Activated T-cell treated with anti-CD3 and anti-CD28 coated beads for 4 hours (primary cell): ENCODE measurements at places on chromosomes 3 and 15.

- no peak for DNase-seq
Observed at GRCh38 chr3:172044833-172045585, 5.6 kb downstream of the FNDC3B start.

GRCh38 chr3:164550857-164551256 lies 527.4 kb downstream of the SI start:
- no peak for DNase-seq

GRCh38 chr15:84658080-84658787 lies at the start of gene NMB:
Gene NMB (minus strand): TSS chr15:84658199. CDS start chr15:84658152, 47 bp downstream.
- DNase-seq = peak; percentile 65

DNA sequence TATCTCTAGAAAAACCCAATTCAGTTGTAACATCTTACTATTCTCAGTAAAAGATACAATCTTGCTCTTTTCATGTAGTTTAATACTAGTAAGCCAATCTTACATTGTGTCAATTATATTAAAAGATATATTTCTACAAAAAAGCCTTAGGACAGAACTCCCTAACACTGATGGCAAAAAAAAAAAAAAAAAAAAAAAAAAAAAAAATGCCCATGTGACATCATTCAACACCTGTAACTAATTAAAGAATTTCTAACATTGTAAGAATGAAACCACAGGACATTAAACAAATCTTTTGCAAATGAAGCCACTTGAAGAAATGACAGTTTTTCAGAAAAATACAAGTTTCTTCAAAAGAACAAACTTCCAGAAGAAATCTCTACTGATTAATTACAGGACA lies 119.8 kb downstream of the SUCLG2 start:
- DNase-seq = no peak

DNA sequence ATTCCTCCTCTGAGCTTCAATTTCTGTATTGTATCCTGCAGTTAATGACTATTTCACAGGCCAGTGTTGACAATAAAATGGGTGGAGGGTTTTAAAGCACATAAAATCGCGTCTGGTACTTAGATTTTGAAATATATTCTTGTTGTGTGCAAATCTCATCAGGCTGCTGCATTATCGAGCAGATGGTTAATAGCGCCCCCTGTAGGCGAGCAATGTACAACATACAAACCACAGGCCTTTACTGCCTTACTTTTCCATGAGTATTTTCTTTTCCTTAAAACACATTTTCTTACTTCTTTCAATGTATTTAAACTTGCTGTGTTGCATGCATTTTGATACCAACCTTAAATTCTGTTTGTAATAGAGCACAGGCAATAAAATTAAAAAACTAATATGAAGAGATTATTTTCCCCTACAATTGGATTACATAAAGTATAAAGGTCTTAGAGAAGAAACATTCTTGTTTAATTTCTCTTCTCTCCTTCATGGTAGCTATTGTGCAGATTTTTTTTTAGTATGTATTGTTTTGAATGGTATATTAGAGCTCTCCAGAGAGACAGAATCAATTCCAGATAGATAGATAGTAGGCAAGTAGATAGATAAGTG lies 608.4 kb downstream of the CADM2 start:
- no peak for DNase-seq

DNA sequence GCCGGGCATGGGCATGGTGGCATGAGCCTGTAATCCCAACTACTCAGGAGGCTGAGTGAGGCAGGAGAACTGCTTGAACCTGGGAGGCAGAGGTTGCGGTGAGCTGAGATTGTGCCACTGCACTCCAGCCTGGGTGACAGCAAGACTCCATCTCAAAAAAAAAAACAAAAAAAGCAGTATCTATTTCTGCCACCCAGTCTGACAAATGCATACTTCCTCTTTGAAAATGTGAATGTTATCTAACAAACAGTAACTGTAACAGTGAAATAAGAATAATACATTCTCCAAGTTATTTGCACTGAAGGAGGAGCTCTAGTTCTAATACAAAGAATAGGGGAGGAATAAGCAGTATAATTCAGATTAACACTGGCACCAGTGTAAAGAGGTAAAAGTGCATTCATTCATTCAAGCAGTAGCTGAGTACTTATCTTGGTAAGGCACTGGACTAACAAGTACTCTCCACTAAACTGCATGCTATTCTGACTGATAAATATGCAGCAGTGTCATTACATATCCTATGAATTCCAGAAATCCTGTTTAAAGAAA lies 12.9 kb downstream of the VPS13C start:
- no peak for DNase-seq

- DNase-seq = no peak
Observed at GRCh38 chr15:34665498-34666116, 82.2 kb upstream of the GOLGA8B start.

DNA sequence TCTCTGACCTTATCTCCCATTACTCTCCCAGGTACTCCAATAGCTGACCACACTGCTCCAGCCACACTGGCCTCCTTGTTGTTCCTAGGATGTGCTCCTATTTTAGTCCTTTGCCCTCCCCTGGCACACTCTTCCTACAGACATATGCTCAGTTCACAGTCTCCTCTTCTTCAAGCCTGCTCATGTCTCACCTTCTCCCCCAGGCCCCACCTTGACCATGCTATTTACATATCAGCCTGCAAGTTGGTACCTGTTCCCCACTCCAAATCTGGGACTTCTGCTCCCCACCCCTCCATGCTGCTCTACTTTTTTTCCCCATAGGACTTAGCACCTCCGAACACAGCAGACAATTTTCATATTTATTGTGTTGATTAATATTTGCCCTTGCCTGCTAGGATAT lies 84.9 kb upstream of the BCL6 start:
- no peak for DNase-seq

- DNase-seq = no peak
Observed at GRCh38 chr3:66035763-66036477, 2.8 kb downstream of the MAGI1 start.

DNA sequence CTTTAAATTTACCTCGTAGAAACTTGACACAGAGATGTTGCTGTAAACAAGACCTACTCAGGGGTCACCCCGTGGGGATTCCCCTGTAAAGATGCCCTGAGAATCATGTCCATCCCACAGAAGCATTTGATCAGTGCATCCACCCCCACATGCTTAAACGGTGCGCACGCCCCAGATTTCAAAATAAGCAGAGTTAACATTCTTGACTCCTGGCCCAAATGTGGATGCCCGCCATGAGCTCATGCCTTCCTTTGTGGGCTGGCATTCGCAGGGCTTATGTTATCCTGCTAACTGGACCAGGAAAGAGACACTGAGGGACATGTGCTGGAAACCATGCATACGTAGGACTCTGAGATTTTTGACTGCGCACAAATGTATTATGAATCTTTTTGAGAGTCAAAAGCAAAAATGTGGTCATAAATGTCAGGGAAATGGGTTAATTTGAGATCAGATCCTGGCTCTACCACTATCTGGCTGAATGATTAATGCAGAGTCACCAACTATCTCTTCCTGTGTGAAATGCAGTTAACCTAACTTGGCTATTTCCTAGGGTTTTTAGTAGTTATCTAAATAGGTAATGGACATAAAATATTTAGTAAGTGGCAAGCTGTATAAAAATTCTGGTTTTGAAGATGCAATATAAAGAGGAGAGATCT lies 9.1 kb upstream of the TP63 start:
- DNase-seq = no peak

GRCh38 chr3:194900854-194901522 lies 215.3 kb downstream of the FAM43A start:
- no peak for DNase-seq

DNA sequence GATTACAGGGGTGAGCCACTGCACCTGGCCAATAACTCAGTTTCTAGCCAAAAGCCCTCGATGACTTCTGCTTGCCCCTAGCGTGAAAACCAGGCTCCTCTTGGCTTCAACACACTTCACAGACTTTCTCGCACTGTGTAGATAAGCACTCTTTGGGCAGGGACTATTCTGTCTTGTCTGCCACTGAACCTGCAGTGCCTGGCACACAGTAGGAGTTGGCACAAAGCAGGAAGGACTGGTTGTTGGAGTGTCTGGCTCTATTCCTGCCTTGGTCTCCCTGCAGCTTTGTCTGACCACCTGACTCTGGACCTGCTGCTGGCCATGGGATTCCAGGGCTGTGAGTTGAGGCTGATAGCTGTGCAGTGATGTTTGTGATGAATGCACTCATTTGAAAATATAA lies 46.4 kb upstream of the RGMA start:
- no peak for DNase-seq

DNA sequence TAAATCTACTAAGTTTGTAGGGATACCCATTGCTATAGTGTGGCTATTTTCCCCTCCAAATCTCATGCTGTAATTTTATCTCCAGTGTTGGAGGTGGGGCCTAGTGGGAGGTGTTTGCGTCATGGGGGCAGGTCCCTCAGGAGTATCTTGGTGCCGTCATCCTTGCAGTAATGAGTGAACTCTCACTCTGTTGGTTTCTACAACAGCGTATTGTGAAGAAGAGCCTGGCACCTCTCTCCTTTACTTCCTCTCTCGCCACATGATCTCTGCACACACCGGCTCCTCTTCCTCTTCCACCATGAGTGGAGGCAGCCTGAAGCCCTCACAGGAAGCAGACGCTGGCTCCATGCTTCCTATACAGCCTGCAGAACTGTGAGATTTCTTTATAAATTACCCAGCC lies 34.0 kb upstream of the TRPM1 start:
- no peak for DNase-seq

- no peak for DNase-seq
Observed at GRCh38 chr15:83278191-83278590, 6.3 kb downstream of the BNC1 start.

DNA sequence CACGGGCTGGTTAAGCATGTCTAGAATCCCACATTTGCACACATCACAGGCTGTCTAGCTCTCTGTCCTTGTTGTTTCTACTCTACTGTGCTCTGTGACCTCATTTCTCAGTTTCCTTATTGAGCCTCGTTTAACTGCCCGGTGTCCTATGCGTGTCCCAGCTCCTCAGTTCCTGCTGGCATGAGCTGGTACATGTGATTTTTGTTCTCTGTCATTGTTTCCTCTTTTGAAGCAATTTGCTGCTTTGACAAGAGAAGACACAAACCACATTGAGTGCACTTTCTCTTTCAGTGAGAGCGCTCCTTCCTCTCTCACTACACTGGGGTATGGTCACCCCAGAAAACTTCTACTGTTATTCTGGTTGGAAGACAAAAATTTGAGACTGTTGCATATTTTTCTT lies 563.5 kb downstream of the PDCD6IP start:
- DNase-seq = no peak

DNA sequence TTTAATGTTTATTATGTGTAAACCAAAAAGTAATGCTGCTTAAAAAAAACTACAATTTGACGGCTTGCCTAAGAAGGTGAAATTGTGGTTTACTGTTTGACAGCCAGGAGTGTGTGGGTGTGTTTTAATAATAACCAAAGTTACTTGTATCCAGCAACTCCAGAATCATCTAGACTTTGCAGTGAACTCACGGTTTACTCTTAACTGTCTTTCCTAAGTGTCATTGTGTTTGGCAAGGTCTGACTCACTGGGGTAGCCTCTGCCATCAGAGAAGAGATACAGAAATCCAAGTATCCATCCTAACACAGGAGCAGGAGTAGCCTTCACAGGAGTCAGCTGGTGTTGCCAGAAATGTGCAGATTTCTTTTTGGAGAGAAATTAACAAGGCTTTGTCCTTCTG lies 151.1 kb downstream of the CTNNB1 start:
- DNase-seq = no peak

DNA sequence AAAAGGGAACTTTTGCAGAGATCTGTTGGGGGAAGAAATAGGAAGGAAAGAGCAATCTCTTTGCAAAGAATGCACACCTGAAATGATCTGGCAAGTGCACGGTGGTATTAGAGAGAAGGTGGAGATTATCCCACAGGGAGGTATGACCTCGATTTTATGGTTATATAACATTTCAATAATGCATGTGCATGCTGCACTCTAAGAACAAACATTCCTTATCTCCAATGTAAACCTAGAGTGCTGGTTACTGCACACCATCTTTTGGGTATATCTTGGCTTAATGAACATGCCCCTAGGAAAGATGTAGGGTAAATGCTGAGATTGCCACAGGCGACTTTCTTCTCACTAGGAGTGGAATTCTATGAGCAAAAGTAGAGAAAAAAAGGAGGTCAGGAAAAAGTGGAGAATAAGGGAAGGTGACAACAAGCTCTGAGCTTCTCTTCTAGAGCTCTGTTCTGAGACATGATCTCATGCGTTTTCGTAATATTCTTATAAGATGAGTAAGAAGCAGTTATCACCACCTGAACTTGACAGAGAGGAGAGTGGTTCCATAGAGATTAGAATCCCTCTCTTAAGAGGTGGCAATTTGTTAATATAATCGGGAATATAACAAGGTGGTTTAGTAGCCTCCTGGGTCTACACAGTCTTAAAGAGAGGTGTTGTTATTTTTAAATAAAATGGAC lies 117.5 kb upstream of the TMC3 start:
- DNase-seq = no peak

DNA sequence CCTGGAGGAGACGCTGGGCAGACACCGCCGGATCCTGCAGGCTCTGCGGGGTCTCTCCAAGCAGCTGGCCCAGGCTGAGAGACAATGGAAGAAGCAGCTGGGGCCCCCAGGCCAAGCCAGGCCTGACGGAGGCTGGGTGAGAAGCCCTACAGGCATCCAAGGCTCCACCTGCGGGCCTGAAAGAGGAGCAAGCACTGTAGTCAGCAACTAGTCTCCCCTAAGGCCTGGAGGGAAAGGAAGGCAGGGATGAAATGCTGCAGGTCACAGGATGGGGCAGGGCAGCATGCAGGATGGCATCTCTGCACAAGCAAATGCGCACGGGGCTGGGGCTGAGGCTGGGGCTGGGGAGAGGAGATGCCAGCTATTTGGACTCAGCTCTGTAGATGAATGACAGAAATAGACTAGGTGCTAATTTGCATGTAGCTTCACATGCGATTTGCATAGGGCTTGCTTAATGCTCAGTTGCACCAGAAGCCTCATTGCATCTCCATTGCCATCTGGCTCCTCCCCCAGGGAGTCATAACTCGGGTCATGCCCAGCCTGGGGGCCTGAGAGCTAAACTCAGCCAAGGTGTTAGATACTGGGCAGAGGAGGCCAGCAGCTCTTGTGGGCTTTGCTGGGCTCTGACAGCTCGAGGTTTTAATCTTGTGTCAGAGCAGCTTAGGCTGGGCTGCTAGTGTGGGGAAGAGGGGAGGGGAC lies 5.2 kb upstream of the CPLX3 start:
- DNase-seq = no peak

DNA sequence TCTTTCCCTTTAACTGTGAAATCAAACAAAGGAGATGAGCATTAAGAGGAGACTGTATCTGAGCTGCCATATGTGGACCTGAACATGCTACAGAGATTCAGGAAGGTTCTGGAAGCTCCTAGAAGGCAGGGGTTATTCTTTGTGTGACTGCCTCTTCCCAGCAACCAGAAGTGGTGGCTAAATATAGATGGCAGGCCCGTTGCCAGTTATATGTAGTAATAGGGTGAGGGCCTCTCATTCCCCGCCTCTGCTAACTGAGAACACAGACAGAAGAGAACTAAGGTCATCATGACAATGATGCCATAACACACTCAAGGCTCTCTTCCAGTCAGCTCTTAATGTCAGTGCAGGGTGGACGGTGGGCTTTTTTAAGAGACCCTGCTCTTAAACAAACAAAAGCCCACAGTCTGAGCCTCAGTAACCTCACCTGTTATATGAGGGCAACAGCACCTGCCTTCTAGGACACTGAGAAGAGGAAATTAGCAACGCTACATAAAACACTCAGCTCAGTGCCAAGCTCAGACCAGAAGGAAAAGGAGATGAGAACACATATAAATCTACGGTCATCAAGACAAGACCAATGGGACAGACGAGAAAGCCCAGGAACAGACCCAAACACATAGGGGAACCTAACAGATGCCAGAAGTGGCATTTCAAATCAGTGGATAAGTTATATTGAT lies 22.3 kb downstream of the CFAP92 start:
- no peak for DNase-seq
